Activated T-cell treated with anti-CD3 and anti-CD28 coated beads, Interleukin-2, amount 50 U/mL, for 72 hours (primary cell): ENCODE measurements at places on chromosomes 16 and 17. TPM values are rescaled to one million over a fixed set of nuclear protein-coding genes. Genes with fewer than 3 reads are reported as not detected.

- H3K27me3 ChIP-seq: no peaks in the 10 kb centered on the region
- H3K4me3 ChIP-seq: no peak overlapping the region
- peaks cover 4% of the 10 kb centered on the region for H3K36me3 ChIP-seq
- no peak for DNase-seq
These were observed 703.2 kb downstream of the MAF start for GRCh38 chr16:78897299-78897698.

Gene SPG7
- 67.4 TPM for total RNA-seq

GRCh38 chr17:42928714-42929496 is 28.3 kb downstream of the G6PC1 start:
- peaks cover 24% of the 10 kb centered on the region for H3K4me1 ChIP-seq
- peak overlapping the region; percentile 57 for H3K4me3 ChIP-seq
- H3K27me3 ChIP-seq: peaks cover 4% of the 10 kb centered on the region
- DNase-seq: peak; percentile 54
- H3K36me3 ChIP-seq: no peaks in the 10 kb centered on the region

Gene PPL
- total RNA-seq: 0.09 TPM

- no peak overlapping the region for H3K4me3 ChIP-seq
- H3K4me1 ChIP-seq: no peaks in the 10 kb centered on the region
- no peaks in the 10 kb centered on the region for H3K27me3 ChIP-seq
These were observed 13.3 kb upstream of the COG7 start for GRCh38 chr16:23466162-23466885.

- no peaks in the 10 kb centered on the region for H3K4me1 ChIP-seq
- H3K27me3 ChIP-seq: no peaks in the 10 kb centered on the region
- no peak overlapping the region for H3K4me3 ChIP-seq
- H3K27ac ChIP-seq: no peak overlapping the region
- no peaks in the 10 kb centered on the region for H3K36me3 ChIP-seq
These were observed 597.7 kb downstream of the TOX3 start for GRCh38 chr16:51949282-51949681.

- H3K27ac ChIP-seq: no peak overlapping the region
- H3K4me3 ChIP-seq: no peak overlapping the region
- no peaks in the 10 kb centered on the region for H3K36me3 ChIP-seq
- no peak for DNase-seq
- no peaks in the 10 kb centered on the region for H3K4me1 ChIP-seq
These were observed 29.8 kb upstream of the GNG13 start for GRCh38 chr16:830107-830870.

- peaks cover 6% of the 10 kb centered on the region for H3K36me3 ChIP-seq
- no peak overlapping the region for H3K27ac ChIP-seq
- no peak overlapping the region for H3K4me3 ChIP-seq
- H3K27me3 ChIP-seq: no peaks in the 10 kb centered on the region
These were observed 59.2 kb downstream of the PLD6 start for GRCh38 chr17:17146786-17147406.

DNA sequence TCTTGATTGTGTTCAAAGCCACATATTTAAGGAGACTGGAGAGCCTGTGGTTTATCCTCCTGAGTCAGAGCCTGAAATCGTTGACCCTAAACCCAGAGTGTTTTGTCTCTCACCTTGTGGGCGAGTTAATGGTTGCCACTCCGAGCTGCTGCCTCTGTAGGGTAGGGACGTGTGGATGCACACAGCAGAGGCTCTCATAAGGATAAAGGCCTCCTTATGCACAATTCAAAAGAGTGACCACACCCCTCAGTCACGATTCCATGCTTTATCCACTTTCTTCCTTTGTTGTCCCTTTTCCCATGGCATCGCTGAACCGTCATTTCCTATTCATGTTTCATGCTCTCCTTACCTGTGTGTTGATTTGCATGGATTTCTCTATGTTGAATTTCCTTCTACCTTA is 805.0 kb upstream of the RBFOX1 start:
- no peak for DNase-seq
- no peak overlapping the region for H3K4me3 ChIP-seq
- no peaks in the 10 kb centered on the region for H3K27me3 ChIP-seq
- no peaks in the 10 kb centered on the region for H3K4me1 ChIP-seq
- H3K27ac ChIP-seq: no peak overlapping the region

DNA sequence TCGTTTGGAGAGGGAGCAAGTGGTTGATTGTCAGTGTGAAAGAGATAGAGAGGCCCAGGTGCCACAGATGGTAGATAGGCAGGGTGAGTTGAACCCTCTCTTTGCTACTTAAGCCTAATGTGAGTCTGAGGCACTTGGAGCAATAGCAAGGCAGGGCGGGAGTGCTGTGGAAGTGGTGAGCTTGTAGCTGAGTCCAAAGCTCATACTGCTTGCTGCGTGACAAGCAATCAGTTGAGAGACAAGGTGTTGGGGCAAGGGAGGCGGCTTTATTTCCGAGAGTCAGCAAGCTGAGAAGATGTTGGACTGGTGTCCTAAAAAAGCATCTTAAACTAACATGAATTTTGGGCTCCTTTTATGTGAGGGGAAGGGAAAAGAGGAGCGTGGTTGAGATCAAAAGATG is 112.9 kb upstream of the ZKSCAN2 start:
- H3K4me3 ChIP-seq: no peak overlapping the region
- H3K4me1 ChIP-seq: no peaks in the 10 kb centered on the region
- H3K36me3 ChIP-seq: no peaks in the 10 kb centered on the region
- no peak for DNase-seq

Gene NKD1
- 0.96 TPM for total RNA-seq

Gene TPSB2
- total RNA-seq: not detected

- H3K27ac ChIP-seq: no peak overlapping the region
- H3K4me3 ChIP-seq: no peak overlapping the region
- H3K4me1 ChIP-seq: no peaks in the 10 kb centered on the region
- H3K36me3 ChIP-seq: no peaks in the 10 kb centered on the region
These were observed 552.5 kb upstream of the EEF2KMT start for GRCh38 chr16:5649762-5650743.

GRCh38 chr16:59168461-59169114 is 434.5 kb upstream of the GOT2 start:
- DNase-seq: no peak
- H3K27me3 ChIP-seq: no peaks in the 10 kb centered on the region
- no peaks in the 10 kb centered on the region for H3K36me3 ChIP-seq
- no peaks in the 10 kb centered on the region for H3K4me1 ChIP-seq
- no peak overlapping the region for H3K4me3 ChIP-seq
- H3K27ac ChIP-seq: no peak overlapping the region

- H3K36me3 ChIP-seq: peaks cover 3% of the 10 kb centered on the region
- DNase-seq: peak; percentile 51
- H3K27ac ChIP-seq: peak overlapping the region; percentile 24
- H3K4me3 ChIP-seq: peak overlapping the region; percentile 96
- no peaks in the 10 kb centered on the region for H3K27me3 ChIP-seq
These were observed 714 bp downstream of the SPATA33 start for GRCh38 chr16:89658221-89658879.

Gene TLCD3B
- total RNA-seq: 6.9 TPM

Gene PYDC1
- total RNA-seq: not detected

DNA sequence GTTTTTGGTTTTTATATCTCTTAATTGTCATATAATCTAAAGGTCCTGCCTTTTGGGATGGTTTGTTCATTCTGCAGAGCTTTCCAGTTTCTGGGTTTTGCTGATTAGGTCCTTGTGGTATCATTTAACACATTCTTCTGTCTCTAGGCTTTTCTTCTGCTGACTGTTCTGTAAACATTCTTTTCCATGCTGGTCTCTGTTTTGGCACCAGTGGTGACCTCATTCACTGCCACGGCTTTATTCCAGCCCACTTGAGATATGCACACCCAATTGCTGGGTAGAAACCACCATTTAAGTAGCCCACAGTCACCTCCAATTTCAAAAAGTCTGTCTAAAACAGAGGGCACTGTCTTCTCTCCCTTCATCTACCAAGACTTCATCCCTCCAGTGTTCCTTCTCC is 31.1 kb upstream of the COX10 start:
- peaks cover 23% of the 10 kb centered on the region for H3K4me1 ChIP-seq
- no peak for DNase-seq

DNA sequence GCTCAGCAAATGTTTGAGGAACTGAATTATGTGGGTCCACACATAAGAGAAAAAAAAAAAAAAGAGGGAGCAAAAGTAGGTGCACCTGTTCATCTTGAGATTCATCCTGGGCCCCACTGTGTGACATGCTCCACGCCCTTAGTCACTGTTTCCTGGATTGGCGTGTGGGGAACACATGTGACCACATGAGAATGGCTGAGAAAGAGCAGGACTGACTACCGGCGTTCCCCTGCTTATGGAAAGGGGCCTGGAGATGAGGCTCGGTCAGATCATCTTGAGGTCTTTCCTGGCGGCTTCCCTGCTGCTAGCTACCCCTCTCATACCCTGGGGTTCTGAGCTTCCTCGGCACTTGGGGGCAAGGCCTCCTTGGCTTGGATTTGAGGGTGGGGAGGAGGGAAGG is 3.9 kb downstream of the DEXI start:
- H3K27me3 ChIP-seq: no peaks in the 10 kb centered on the region
- H3K27ac ChIP-seq: peak overlapping the region; percentile 25
- peak; percentile 52 for DNase-seq
- H3K4me1 ChIP-seq: peaks cover 82% of the 10 kb centered on the region
- H3K36me3 ChIP-seq: peaks cover 9% of the 10 kb centered on the region

DNA sequence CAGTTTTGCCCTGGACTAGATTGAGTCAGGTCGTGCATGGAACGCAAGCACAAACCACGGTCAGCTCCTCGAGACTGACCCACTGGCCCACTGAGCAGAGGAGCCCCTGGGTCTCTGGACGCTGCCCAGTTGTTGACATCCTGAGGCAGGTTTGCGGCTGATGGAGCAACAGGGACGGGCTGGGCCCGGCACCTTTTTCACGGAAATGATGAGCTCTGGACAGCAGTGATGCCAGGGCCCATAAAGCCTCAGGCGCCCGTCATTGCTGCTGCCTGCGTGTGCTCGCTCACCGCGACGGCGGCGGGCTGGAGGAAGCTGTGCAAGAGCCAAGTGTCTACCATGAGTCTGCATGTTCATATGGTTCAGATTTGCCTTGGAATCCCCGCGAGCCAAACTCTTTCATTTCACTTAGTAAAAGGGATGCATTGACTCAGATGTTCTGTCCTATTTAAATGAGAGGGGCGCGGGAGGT is 30.8 kb upstream of the CRISPLD2 start:
- no peak overlapping the region for H3K27ac ChIP-seq
- H3K36me3 ChIP-seq: no peaks in the 10 kb centered on the region
- no peaks in the 10 kb centered on the region for H3K4me1 ChIP-seq
- no peak for DNase-seq
- no peak overlapping the region for H3K4me3 ChIP-seq

Gene RAB40B
- total RNA-seq: 3.1 TPM

Gene ADAM11
- total RNA-seq: 0.56 TPM

DNA sequence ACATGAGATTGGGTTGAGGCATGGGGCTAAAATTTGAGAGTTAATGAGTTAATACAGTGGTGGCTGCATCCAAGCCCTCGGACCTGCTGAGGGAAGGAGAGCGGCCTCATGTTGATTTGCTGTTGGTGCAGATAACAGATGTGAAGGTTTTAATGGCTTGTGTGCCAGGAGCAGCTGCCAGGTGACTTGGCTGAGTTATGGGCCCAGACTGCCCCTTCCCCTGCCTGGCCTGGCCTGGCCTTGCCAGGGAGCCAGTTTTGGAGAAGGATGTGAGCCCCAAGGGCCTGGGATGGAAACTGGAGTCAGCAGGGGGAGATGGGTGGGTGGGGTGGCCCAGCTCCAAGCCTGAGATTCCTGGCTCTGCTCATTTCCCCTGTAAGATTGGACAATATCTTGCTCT is 230.1 kb downstream of the CBLN1 start:
- no peaks in the 10 kb centered on the region for H3K4me1 ChIP-seq
- no peak overlapping the region for H3K27ac ChIP-seq
- no peaks in the 10 kb centered on the region for H3K36me3 ChIP-seq
- no peak overlapping the region for H3K4me3 ChIP-seq

Gene CLEC16A
- 29.9 TPM for total RNA-seq

Gene MYH13
- total RNA-seq: not detected

Gene SOCS1
- total RNA-seq: 93.7 TPM

DNA sequence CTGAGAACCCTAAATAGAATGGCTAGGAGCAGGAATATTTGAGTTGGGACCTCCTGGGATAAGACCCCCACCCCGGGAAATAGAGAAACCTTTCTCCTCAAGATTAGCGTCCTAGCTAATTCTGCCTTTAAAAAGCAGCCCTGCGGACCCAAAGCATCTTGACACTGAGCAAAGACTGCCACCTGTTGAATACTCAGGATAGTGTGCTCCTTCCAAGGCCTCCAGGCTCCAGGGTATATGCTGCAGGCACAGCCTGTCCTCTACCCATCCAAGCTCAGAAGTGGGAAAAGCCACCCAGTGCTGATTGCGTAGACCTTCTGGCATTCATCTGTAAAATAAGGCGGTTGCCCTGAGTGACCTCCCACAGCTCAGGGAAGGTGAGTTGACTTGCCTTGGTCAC is 456.2 kb upstream of the DYNLRB2 start:
- H3K4me3 ChIP-seq: no peak overlapping the region
- no peaks in the 10 kb centered on the region for H3K27me3 ChIP-seq
- H3K4me1 ChIP-seq: no peaks in the 10 kb centered on the region
- H3K27ac ChIP-seq: no peak overlapping the region

DNA sequence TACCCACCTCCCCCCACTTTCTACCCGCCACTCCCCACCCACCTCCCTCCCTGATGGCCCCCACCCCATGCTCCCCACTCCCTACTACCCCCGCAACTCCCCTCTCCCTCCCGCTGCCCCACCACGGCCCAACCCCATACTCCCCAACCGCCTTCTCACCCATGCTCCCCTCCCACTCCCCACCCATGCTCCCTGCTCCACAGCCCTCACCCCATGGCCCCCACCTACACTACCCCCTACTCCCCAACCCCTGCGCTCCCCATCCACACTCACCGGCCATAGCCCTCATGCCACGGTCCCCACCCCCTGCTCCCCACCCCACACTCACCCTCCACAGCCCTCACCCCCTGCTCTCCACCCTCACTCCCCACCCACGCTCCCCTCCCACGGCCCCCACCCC is 13.9 kb downstream of the COTL1 start:
- H3K4me1 ChIP-seq: peaks cover 97% of the 10 kb centered on the region
- peak overlapping the region; percentile 76 for H3K4me3 ChIP-seq
- no peak for DNase-seq
- H3K27me3 ChIP-seq: no peaks in the 10 kb centered on the region

DNA sequence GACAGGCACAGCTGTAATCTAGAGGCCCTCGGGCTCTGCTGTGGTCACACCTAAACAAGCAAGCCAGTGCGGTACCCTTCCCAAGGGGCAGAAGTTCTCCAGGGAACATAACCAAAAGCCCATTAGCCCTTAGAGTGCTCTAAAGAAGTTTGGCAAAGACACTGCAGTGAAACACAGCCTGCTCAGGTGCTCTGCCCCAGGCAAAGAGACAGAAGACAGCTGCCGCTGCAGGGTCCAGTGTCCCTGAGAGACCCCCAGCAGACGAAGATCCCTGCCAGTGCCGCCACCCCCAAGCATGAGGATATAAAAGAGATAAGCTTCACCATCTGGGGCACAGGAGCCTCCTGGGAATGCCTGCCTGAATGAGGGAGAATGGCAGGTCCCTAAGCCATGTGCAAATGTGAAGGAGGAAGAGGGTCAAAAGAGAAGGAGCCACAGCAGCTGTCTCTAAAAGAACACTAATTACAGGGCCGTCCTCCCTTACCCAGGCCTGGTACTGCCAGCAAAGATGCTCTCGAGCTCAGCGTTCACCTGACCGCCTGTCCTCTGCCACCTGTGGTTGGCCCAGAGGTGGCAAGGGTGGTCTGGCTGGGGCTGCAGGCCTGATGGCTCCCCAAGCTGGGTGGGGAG is 29.7 kb downstream of the CUEDC1 start:
- no peaks in the 10 kb centered on the region for H3K27me3 ChIP-seq
- DNase-seq: no peak
- no peak overlapping the region for H3K27ac ChIP-seq
- H3K36me3 ChIP-seq: no peaks in the 10 kb centered on the region

Gene AOC2
- 8.8 TPM for total RNA-seq

Gene ORC6
- total RNA-seq: 57.2 TPM

Gene GSDMA
- 4.6 TPM for total RNA-seq
